ENCODE measurements at places on chromosomes 5 and 9.

DNA sequence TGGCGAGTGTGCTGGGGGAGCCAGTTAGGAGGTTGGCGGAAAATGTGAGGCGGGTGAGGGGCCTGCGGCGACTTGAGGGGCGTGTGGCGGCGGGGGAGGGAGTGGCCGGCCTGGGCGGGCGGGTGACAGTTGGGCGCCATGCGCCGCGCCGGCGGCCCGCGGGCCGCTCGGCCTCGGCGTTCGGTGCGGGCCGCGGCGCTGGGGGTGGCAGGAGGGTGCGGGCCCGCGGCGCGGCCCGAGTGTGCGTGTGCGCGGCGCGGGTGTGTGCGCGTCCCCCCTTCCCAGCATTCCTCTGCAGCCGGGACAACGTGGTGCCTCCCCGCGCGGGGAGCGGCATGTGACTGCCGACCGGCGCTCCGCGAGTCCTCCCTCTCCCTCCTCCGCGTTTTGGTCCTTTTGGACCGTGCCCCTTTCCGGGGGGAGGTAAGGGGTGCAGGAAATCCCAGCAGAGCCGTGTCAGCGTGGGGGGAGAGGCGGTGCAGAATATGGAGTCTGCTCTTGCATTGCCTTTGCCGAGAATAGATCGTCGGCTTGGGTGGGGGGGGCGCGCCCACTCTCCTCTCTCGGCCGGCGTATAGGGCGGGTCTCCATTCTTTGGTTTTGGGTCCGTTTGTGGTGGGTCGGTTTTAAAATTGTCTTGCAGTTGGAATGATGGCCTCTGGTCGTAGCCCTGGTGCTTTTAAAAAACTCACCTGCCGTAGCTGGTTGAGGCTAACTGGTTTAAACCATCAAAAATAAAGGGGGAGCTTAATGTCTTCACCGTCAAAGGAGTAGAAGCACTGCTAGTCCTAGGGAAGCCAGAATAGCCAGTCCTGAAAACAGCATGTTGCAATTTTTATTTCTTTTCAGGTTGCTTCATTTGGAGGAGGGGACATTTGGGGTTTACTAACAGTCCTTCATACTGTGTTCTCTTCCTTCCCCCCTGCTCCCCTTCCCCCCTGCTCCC is 2.0 kb downstream of the LARP1 start:
- DNase-seq: peak; percentile 39

GRCh38 chr5:126917918-126918614 is 112.3 kb downstream of the MARCHF3 start:
- no peak for DNase-seq

DNA sequence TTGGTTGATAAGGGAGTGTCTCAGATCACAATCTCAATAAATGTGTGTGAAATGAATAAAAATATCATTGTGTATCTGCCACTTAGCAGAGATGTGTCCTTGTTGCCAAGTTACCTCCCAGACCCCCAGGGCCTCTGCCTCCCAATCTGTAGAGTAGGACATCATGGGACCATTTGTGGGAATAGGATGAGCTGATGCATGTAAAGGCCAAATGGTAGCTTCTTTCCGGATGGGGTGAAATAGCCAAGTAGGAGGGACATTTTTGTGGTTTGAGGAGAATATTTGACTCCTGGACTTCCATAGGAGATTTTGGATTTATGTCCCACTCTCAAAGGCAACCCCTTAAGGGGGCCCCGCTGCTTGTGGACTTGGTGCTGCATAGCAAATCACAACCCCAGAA is 82.6 kb upstream of the HRH2 start:
- no peak for DNase-seq

GRCh38 chr5:138351056-138351455 is 1.4 kb upstream of the KDM3B start:
- DNase-seq: no peak

DNA sequence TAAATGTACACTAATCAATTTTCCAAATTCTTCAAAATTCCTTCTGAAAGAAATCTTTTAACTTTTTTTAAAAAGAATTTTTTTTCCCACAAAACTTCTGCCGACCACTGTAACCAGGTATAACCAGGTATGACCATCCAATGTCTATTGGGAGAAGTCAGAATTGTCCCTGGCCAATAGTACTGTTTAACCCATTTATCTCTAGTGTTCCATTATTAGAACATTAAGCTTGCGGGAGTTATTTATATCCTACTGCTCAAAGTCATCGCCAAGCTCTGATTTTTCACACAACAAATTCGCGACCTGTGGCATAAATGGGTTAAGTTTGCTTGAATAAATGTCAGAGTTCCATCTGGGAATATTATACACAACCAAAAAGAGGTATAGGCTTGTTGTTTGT is 343.2 kb downstream of the ANXA1 start:
- DNase-seq: no peak

DNA sequence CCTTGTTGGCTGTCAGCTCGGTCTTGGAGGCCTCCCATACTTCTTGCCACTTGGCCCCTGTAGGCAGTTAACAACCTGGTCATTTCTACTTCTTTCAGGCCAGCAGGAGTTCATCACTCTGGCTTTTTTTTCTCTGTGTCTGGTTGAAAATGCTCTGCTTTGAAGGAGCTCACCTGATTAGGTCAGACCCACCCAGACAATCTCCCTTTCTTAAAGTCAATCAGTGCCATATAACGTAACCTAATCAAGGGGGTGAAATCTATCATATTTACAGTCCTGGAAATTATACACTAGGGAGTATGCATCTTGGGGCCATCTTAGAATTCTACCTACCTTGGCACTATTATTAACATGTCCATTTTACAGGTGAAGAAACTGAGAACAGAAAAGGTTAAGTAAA is 155.4 kb downstream of the SREK1 start:
- no peak for DNase-seq

GRCh38 chr5:172585114-172585513 is 55.9 kb upstream of the NEURL1B start:
- no peak for DNase-seq

DNA sequence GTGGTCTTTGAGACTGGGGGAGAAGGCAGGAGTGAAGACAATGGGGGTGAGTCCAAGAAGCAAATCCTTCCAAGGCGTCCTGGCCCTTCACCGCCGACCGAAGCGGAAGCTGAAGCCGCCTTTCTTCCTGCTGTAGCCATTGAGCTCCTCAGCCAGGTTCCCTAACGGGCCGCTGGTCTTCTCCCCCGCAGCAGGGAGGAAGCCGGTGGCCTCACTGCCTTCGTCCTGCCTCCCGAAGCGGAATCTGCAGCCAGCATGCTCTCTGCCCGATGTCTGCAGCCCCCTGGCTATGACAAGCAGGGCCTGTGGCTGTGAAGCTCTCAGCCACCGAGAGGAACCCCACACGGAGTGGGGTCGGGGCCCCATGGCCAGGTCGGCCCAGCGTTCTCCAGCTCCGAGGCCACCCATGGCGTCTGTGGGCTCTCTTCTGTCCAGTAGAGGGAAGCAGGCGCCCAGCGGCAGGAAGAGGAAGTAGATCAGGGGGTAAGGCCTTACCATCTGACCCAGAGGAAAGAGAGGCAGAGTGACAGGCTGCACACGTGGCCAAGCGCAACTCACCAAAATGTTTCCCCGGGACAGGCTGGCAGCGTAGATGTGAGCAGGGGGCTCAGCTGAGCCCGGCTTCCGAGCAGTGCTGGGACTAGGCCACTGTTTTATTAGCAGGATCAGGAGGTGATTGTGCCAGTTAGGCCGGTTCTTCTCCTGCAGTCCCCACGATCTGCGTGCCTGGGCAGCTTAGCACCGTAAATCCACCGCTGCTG is 3.1 kb downstream of the QRFP start:
- DNase-seq: no peak

- no peak for DNase-seq
Observed at GRCh38 chr5:167232675-167233311, 1058.7 kb upstream of the WWC1 start.

- peak; percentile 73 for DNase-seq
Observed at GRCh38 chr9:126615245-126615790, 1.6 kb downstream of the LMX1B start.

- DNase-seq: no peak
Observed at GRCh38 chr5:162837155-162837554, 600.2 kb upstream of the CCNG1 start.
